Bone marrow (tissue), 2 donors: ENCODE measurements at places on chromosomes 6 and 20.

- no peak for DNase-seq
Measured at GRCh38 chr20:1841554-1842140, 53.6 kb upstream of the SIRPA start.

DNA sequence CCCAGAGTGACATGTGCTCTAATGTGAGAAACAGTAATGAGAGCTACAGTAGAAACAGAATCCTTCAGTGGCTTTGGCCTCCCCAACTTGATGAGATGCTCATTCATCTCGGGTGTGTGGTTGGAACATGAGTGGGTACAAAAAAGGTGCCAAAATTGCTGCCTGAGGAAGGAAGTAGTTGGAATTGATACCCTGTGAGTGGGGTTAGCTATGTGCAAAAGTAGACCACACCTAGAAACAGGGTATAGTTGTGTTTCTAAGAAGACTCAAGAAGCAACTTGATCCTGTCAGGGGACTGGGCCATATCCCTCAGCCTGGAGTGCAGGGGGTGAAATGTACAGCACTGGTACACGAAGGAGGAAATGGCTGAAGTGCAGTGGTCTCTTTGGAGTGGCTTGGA, 206.4 kb upstream of the SUPT3H start:
- DNase-seq, result no peak

DNA sequence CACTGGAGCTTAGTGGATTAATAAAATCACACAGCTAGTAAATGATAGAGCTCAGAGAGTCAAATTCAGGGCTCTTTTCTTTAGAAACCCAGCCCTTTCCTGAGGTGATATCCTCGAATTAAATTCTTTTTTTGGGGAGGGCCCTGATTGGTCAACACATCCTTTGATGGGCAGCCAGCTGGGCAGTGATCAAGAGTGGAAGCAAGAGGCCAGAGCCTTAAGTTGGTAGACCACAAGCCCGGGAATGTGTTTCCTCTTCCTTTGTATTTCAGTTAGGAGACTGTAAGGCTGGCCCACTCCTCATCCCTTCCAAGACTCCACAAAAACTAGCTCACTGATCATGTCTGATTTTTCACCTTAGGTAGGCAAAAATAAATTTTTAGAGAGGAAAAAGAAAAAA, 640.5 kb downstream of the DHX35 start:
- no peak for DNase-seq

DNA sequence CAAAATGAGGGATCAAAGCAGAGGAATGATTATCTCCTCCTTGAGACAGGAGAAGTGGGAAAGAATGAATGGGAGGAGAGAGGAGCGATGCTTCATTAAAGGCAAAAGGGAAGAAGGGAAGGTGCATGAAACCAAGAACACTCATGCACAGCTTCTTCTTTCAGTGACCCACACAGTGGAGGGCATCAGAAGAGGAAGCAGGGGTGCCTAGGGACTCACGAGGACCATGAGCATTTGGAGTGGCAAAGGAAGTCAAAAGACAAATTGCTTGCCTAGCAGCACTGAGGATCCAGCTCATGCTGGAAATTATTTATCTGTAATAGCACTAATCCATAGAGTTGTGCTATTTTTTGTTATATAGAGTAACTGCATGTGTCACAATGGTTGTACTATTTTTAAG, 66.1 kb downstream of the SMLR1 start:
- no peak for DNase-seq

- no peak for DNase-seq
Measured at GRCh38 chr6:158629367-158630221, 14.9 kb downstream of the DYNLT1 start.

DNA sequence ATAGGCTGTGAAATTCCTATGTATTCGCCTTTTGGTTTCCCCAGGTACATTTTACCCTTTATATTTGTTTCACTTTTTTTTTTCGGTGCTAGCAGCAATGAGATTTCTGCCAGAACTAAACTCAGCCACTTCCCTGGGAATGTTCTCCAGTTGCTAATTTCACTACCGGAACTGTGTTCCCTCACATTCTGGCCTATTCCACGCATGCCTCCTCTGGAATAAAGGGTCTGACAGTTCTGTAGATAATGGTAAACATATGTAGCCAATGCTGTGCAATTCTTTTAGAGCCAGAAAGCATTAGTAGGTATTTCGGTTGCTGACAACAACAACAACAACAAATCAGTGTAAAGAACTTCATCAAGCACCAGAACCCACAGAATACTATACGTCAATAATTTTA, 96.1 kb upstream of the TBX18 start:
- no peak for DNase-seq

DNA sequence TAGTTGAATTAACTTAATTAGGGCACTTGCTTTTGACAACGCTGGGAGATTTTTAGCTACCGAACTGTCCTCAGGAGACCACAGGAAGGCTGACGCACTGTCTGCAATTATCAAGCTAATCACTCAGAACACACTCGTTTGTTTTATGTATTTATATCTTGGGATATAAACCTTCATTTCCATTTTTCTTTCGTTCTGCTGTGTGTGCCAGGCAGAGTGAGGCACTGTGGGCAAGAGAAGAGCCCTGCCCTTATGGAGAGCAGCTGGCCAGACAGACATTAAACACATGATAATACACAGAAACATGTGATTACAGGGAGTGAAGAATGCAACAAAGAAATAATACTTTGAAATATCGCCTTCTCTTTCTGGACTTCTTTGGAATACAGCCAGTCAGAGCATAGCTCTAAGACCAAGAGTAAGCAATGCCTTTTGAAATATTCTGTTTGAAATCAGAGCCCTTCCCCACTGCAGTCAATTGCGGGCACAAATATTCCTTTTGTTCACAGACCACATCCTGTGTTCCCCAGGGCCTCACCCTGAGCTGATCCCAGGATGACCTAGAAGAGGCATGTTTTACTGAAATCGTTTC, 96.8 kb downstream of the ANKRD60 start:
- no peak for DNase-seq
